ENCODE measurements at places on chromosomes 16 and 17. TPM values are rescaled to one million over a fixed set of nuclear protein-coding genes. Genes with fewer than 3 reads are reported as not detected.

DNA sequence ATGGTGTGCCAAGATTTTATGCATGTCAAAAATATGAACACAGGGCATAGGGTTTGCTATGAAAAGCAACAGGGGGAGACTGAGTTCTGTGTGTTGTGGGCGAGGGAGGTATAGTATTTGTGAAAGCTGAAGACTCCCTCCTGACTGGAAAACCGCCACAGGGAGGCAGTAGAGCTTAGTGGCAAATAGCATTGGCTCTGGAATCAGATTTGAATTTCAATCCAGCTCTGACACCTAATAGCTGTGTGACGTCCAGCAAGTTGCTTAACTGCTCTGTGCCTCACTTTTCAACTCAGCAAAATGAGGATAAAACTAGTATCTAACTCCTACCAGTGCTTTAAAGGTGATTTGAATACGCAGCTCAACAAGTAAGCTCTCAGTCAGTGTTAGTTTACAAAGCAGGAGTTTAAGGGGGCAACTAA is 22.0 kb downstream of the KPNA2 start:
- DNase-seq, result peak; percentile 28

- DNase-seq, result no peak
Measured at GRCh38 chr17:15000661-15001060, 264.5 kb downstream of the PMP22 start.

- no peak for DNase-seq
Measured at GRCh38 chr17:36197387-36197703, 787 bp upstream of the CCL3L1 start.

DNA sequence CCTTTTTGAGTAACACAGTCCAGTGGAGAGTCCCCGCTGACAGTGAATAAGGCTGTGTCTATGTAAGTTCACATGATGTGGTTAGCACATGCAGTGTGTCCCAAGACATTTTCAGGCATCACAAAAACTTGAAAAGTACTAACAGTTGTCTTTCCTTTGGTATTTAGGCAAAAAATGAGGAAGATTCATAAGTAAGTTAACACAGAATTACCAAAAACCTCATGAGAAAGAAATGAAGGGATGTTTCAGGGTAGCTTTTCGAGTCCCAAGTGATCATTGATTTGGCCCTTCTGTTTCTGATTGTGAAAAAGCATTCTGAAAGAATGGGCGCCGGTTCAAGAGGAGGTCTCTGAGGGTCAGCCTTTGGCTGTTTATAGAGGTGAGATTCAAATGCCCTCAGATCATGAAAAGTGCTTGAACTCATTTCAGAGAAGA is 529 bp upstream of the ASPA start:
- DNase-seq, result no peak

DNA sequence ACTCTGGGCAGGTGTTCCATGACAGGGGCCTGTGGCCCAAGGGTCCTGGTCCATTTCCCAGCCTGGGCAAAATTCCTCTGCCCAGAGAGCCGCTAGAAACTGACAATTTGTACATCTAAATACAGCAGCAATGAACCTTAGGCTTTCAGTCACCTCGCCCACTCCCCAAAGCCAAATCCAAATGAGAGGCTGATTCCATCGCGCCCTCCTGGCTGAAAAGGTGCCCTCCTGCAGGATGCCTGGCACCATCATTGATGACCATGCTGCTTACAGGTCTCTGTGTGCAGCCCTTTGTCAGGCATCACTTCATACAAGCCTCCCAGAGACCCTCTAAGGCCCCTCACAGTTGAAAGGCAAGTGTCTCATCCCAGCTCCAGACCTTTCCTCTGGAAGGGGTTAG is 114.7 kb downstream of the C16orf78 start:
- DNase-seq, result no peak

- DNase-seq, result peak; percentile 72
Measured at GRCh38 chr17:3740611-3741073, 16.9 kb downstream of the HASPIN start.

GRCh38 chr16:56882077-56882800 is 17.2 kb downstream of the SLC12A3 start:
- no peak for DNase-seq

GRCh38 chr17:50060951-50061712 is 5.2 kb downstream of the ITGA3 start:
- DNase-seq, result no peak

The ASB16 gene
- not detected for total RNA-seq
